ENCODE measurements at places on chromosomes 16 and 17.

GRCh38 chr16:15958703-15959348 is 9.4 kb downstream of the ABCC1 start:
- DNase-seq, result no peak

DNA sequence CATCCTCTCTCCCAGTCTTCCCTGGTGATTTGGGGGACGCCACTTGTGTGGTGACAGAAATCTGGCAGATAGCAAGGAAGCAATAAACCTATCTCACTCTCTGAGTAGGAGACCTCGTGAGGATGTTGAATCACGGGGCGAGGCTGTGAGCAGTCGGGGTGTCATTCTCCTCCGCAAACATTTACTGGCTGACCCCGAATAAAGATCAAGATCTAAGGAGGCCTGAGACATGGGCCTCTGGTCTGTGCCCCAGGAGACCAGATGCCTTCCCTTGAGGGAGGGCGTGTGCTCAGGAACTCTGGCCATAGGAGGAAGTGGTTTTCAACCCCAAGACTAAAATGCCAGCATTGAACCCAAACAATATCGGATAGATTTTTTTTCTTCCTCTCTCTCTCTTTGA is 53.1 kb downstream of the FOXL1 start:
- DNase-seq, result no peak

- no peak for DNase-seq
Measured at GRCh38 chr17:82055965-82056728, 4.4 kb downstream of the GPS1 start.

GRCh38 chr17:37293770-37294169 is 82.0 kb upstream of the C17orf78 start:
- no peak for DNase-seq

GRCh38 chr17:5669191-5669590 is 84.9 kb upstream of the NLRP1 start:
- no peak for DNase-seq

DNA sequence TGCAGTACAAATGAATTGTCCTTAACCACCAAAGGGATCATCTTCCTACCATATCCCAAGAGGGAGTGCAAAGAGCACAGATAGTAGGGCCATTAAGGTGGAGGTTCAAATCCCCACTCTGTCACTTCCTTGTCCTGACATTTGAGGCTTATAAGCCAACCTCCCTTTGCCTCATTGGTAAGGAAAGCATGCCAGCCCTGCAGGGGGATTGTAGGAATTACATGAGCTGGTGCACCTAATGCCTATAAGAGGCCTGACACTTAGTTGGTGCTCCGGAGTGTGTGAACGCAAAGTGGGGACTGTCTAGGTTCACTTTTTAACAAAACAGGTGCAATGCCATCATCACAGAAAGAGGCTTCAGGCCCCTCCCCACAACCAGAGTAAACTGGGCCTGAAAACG is 374.4 kb downstream of the SNX29 start:
- no peak for DNase-seq

GRCh38 chr17:78423961-78424675 is 45.7 kb downstream of the PGS1 start:
- no peak for DNase-seq

- DNase-seq, result peak; percentile 42
Measured at GRCh38 chr16:1812732-1813163, 13.9 kb downstream of the HAGH start.

DNA sequence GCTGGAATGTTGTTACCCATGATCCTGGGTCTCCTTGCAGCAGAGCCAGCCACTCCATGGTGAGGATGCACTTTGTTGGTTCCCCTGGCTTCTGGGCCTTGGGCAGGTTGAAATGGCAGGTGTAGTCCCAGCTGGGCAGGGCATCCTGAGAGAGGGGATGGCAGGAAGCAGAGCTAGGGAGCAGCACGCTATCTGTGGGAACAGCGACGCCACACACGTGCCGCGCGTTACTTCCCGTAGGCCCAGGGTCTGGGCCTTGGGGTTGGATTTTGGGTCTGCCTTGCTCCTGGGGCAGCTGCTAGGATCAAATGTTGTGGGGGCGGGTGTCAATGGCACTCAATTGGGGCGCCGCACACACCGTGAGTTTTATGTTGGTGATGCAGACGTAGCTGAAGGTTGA is 368.0 kb downstream of the CPPED1 start:
- no peak for DNase-seq

DNA sequence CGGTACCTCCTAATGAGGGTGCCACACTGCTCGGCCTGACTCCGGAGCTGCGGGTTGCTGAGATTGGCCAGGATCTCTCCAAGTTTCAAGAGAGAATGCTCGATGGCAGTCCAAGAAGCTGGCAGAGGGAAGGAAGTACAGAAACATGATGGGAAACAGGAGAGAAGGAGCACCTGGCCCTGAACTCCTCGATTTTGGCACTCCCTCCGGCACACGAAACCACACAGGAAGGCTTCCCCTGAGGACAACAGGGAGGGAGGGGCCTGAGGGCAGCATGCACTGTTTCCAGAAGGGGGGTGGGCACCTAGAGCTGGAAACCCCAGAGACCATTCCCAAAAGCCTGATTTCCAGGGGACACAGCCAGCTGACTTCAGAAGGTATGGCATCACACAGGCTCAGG is 18.1 kb downstream of the CSF3 start:
- DNase-seq, result no peak

- DNase-seq, result no peak
Measured at GRCh38 chr17:11871773-11872172, 125.5 kb downstream of the ZNF18 start.

GRCh38 chr17:5510771-5511170 is 24.4 kb downstream of the MIS12 start:
- DNase-seq, result no peak

GRCh38 chr16:23466162-23466885 is 13.3 kb upstream of the COG7 start:
- no peak for DNase-seq

GRCh38 chr17:56707312-56708219 is 114.1 kb downstream of the NOG start:
- DNase-seq, result no peak

GRCh38 chr16:51579652-51580360 is 428.7 kb upstream of the SALL1 start:
- DNase-seq, result no peak

GRCh38 chr16:60304720-60305119 is 1570.6 kb upstream of the GOT2 start:
- DNase-seq, result no peak

GRCh38 chr16:11016524-11016988 is 72.2 kb downstream of the CLEC16A start:
- DNase-seq, result no peak

GRCh38 chr17:47732399-47733046 is 513 bp upstream of the TBX21 start:
- no peak for DNase-seq

GRCh38 chr17:81832608-81833159 is 407 bp downstream of the MCRIP1 start:
- no peak for DNase-seq

DNA sequence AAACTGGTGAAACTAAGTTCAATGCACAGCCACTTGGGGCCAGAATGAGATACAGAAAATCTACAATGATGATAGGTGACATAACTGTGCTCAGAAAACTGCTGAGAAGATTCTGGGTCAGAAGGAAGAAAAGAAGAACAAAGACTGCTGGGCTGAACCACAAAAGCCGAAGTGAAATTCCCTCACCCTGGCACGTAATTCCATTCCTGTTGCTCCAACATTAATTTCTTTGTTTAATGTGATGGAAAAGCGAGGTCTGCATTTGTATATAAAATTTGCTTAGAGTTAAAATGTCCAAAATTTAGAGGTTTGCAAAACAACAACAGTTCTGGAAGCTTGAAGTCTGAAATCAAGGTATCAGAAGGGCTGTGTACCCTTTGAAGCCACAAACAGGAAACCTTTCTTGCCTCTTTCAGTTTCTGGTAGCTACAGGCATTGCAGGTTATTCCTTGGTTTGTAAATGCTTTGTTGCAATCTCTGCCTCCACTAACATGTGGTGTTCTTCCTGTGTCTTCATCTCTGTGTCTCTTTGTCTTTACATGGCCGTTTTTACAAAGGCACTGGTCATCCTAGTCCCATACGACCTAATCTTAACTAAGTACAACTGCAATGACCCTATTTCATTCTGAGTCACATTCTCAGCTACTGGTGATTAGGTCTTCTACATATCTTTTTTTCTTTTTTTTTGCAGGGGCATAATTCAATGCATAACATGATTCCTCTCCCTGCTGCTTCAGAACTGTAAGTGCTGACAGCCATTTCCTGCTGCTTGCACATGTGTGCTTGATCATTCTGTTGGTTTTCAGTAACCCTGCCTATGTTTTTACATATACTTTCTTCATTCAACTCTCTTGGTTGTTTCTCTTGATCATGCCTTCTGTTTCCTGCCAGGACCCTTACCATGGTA is 603.0 kb upstream of the CDH8 start:
- DNase-seq, result no peak

DNA sequence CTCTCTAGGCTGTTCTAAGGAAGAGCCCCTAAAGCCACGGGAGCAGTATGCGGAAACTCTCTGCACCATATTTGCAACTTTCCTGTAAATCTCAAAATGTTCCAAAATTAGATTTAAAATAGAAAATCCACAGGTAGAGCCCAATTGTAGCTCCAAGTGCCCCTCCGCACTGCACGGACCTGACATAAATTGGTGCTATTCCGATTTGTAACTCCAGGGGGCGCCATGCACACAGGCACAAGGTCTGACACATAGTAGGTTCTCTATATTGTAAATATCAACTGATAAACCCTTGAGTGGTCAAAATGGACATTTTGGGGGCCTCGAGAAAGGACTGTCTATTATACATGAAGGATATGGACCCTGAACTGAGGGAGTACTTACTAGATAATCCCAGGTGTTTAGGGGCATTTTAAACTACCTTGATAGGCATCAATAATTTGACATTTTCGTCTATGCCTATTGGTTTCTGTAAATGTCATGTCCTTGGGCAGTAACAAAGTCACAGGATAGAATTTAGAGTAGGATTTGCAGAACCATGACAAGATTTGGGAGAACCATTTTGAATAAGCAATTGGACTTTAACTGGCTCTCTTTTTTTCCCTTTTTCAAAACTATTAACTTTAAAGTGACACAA is 36.6 kb upstream of the TMEM132E start:
- peak; percentile 25 for DNase-seq

- no peak for DNase-seq
Measured at GRCh38 chr16:29738514-29738913, 7.3 kb downstream of the C16orf54 start.

- DNase-seq, result no peak
Measured at GRCh38 chr17:60106340-60107059, 27.8 kb upstream of the HEATR6 start.

- DNase-seq, result no peak
Measured at GRCh38 chr16:88783391-88784073, 1.5 kb downstream of the PIEZO1 start.

- no peak for DNase-seq
Measured at GRCh38 chr16:51507286-51507685, 356.2 kb upstream of the SALL1 start.

GRCh38 chr16:13923703-13924298 is 3.8 kb downstream of the ERCC4 start:
- no peak for DNase-seq

DNA sequence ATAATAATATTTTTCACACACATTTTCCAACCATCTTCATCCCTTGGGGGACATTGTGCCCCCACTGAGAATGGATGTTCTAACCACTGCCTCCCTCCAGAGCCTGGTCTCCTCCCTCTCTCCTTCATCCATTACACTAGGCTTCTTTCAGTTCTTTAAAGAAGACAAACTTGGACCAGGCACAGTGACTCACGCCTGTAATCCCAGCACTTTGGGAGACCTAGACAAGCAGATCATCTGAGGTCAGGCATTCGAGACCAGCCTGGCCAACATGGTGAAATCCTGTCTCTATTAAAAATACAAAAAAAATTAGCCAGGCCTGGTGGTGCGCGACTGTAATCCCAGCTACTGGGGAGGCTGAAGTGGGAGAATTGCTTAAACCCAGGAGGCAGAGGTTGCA is 6.5 kb downstream of the ALOX15 start:
- DNase-seq, result no peak

GRCh38 chr17:77444984-77445759 is 304.4 kb downstream of the SEC14L1 start:
- DNase-seq, result peak; percentile 68

DNA sequence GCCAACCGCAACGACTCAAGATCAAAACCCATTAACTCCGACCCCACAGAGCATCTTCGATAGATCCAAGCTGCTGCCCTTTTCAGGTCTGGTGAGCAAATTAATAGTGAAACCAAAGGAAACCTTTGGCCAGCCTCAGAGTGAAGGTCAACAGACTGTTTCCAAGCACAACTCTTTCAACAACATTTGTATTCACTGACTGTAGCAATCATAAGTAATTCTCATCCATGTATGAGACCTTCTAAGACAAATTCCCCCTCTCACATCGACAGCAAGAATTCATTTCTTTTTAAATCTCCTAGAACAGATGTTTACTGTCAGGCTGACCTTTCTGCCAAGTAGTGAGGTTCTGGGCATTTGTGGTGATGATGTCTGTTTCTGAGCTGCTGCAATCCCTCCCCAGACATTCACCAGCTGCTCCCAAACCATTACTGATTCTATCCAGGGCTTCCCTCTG is 64.2 kb downstream of the SLC39A11 start:
- DNase-seq, result no peak

DNA sequence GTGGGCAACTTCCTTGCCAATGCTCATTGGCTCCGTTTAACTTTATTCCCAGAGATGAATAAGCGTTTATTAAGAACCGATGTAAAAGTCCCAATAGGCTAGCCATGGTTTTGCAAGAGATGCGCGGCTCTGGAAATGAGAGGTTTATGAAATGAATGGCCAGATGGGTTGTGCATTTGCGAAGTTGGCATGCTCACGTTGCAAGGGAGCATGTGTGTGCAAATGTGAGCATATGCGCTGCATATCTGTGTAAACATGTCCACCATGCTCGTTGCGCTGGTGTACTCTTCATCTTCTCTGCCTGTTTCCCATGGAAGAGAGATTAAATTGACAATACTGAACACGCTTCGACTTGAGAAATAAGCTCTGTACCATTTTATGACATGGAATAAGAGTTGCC is 848.6 kb upstream of the RBFOX1 start:
- DNase-seq, result no peak

DNA sequence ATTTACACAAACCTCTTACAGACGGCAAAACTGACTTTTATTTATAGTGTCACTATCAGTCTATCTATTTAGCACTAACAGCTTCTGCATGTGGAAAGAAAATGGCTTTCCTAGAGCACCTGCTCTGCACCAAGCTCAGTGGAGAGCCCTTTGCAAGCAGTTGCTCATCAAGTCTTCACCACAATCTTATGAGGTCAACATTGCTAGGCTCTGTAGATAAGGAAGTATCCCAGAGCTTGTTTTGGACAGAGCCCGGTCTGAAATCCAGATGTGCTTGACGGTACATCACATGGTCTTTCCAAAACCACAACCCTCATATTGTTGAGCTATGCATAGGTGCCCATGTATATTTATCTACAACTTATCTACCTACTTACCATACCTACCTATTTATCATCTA is 572.7 kb upstream of the CDH5 start:
- no peak for DNase-seq

All from activated CD4-positive, alpha-beta T cell treated with anti-CD3 and anti-CD28 coated beads for 1 hour (primary cell).